Renal pelvis (tissue), 12 donors: ENCODE measurements at places on chromosomes 12 and 14. TPM values are rescaled to one million over a fixed set of nuclear protein-coding genes. Genes with fewer than 3 reads are reported as not detected.
A peak's percentile ranks its signal among the peaks of the same experiment; 100 is the strongest.

- DNase-seq: peak; percentile 41
Measured at GRCh38 chr12:10331642-10332239, 24.1 kb downstream of the KLRD1 start.

GRCh38 chr12:26701604-26702215, 131.3 kb downstream of the ITPR2 start:
- peak; percentile 54 for DNase-seq

GRCh38 chr12:94812345-94812744, 162.0 kb upstream of the TMCC3 start:
- no peak for DNase-seq

ADGRD1 gene
- 16.2 TPM for polyA plus RNA-seq
